A549 treated with CpdA at 1 μM for 4 hours (cell line): ENCODE measurements at places on chromosomes 7 and 10. TPM values are rescaled to one million over a fixed set of nuclear protein-coding genes. Genes with fewer than 3 reads are reported as not detected.

H2BK1 gene
- total RNA-seq = not detected in 5 replicates

TMEM176B gene
- 0.05 to 0.28 TPM in 2 of 5 replicates, not detected in the others for total RNA-seq

AGAP5 gene
- 2.3 to 3.5 TPM (median 2.5 TPM) in 5 replicates for total RNA-seq

ZFAND4 gene
- 4.1 to 6.0 TPM (median 5.6 TPM) in 5 replicates for total RNA-seq

ZNF107 gene
- total RNA-seq = 2.3 to 3.9 TPM (median 2.6 TPM) in 5 replicates

COL28A1 gene
- 0.33 to 1.0 TPM (median 0.65 TPM) in 5 replicates for total RNA-seq

SEMA4G gene
- 8.7 to 10.3 TPM (median 9.3 TPM) in 5 replicates for total RNA-seq

SAP25 gene
- 0.61 to 0.85 TPM (median 0.71 TPM) in 5 replicates for total RNA-seq
